ENCODE measurements at places on chromosomes 1 and 21.

GRCh38 chr1:226736908-226737818 lies 1.9 kb downstream of the ITPKB start:
- DNase-seq: peak; percentile 15

DNA sequence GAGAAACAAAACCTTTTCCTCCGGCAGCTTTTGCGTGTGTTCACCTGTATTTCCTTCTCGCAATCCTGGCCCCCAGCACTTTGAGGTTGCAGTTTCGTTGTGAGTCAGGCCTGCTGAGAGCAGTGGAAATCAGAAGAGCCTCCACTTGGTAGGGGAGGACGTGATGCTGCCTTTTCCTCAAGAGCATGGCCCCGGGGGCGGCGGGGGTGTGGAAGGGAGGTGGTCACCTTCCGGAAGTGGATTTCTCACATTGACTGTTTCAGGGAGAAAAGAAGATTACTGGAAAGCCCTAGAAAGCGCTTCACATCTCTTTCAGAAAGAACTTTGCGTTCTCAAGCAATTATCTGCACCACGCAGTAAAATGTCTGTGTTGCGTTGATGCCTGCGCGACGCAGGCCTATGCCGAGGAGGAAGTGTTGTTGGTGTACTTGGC lies 12.2 kb upstream of the IL10 start:
- DNase-seq: no peak

DNA sequence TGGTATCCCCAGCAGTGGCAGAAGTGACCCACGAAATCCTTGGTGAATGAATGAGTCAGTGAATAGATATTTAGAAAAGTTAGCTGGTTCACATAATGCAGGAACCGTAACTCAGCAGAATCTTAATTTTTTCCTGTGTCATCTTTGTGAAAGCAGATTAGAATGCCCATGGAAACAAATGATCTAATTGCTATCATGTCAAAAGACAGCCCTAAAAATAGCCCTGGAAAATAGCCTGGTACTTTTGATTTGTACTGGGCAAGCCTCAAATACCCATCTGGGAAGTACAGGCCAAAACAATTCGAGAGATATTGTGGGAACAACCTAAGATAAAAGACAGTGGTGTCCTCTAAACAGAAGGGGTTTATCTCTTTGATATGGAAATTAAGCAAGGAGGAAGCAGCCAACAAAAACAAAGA lies 21.1 kb downstream of the FYB2 start:
- DNase-seq: peak; percentile 22

GRCh38 chr1:85894651-85895050 lies 186.4 kb upstream of the ZNHIT6 start:
- DNase-seq: peak; percentile 44

- peak; percentile 59 for DNase-seq
Measured at GRCh38 chr1:23555270-23555985, 3.9 kb downstream of the ID3 start.

- peak; percentile 28 for DNase-seq
Measured at GRCh38 chr21:34761758-34762330, 93.0 kb downstream of the CLIC6 start.

DNA sequence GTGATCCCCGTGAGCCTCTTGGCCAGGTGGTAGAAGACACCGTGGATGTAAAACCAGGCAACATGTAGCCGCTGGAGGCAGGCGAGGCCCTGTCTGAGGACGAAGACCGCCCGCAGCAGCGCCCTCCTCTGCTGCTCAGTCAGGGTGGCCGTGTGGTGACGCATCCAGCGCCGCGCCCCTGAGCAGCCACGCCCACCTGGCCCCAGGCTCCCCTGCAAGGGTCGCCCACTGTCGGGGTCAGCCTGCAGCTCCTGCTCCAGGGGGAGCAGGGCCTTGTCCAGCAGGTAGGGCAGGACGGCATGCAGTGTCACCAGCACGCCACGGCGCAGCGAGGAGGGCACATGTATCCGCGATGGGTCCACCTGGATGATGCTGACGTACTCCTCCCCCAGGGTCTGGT lies 3.9 kb downstream of the PEX10 start:
- DNase-seq: no peak

DNA sequence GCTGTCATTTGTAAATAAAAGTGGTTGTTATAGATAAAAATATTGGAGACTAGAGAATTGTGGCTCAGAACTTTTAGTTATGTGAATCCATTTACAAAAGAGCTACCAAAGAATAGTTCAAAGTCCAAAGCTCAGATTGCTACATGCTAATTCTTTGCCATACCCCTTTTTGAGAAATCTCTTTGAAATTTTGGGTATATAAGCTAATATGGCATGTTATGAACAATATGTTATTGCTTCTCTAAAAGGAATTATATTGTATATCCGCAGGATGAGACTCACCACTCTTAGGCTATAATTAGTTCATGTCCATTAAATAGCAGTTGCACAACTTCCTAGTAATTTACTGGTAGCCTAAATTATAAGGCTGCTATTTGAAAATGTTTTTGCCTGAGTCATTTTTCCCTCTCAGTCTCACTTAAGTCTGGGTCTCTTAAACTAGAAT lies 178.0 kb downstream of the ZNF281 start:
- DNase-seq: peak; percentile 27

GRCh38 chr1:99818063-99818699 lies 32.0 kb upstream of the AGL start:
- peak; percentile 19 for DNase-seq

GRCh38 chr1:177517546-177517945 lies 346.8 kb downstream of the BRINP2 start:
- peak; percentile 62 for DNase-seq

DNA sequence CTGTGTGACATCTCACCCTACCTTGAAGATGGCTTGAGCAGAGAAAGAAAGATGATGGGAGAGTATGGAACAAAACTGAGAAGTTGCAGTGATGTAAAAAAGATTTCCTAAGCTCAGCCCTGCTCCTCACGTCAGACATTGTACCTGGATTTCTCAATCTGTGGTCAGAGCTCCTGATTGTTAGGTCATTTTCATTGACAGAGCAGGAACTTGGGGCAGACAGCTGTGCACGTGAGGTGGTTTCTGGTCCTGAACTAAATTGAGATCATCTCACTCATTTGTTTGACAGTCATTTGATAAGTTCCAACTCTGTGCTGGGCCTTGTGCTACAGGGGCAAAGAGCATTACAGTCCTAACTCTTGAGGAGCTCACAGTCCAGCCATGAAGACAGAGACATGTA lies 10.2 kb downstream of the TRAF3IP3 start:
- DNase-seq: no peak

GRCh38 chr1:36448530-36449056 lies 1.7 kb downstream of the OSCP1 start:
- DNase-seq: no peak

GRCh38 chr1:241611736-241612135 lies 28.4 kb downstream of the CHML start:
- DNase-seq: no peak

DNA sequence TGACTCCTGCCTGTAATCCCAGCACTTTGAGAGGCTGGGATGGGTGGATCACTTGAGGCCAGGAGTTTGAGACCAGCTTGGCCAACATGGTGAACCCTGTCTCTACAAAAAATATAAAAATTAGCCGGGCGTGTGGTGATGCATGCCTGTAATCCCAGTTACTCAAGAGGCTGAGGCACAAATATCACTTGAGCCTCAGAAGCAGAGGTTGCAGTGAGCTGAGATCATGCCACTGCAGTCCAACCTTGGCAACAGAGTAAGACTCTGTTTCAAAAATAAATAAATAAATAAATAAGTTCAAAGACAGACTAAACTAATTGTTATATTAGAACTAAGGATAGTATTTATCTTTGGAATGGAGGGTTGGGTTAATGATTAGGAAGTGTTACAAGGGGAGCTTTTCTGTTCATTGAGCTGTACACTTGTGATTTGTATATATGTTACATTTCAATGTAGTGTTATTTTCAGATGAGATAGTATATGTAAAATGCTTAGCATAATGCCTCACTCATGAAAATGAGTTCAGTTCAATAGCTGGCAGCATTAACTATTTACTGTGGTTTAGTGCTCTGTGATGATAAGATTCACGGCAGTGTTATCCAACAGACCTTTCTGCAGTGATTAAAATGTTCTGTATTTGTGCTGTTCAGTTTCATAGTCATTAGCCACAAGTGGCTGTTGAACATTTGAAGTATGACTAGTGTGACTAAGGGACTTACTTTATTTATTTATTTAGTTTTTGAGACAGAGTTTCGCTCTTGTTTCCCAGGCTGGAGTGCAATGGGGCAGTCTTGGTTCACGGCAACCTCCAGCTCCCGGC lies 47.7 kb downstream of the OSBPL9 start:
- peak; percentile 85 for DNase-seq

- peak; percentile 39 for DNase-seq
Measured at GRCh38 chr1:27192039-27192529, 37.2 kb upstream of the SLC9A1 start.

DNA sequence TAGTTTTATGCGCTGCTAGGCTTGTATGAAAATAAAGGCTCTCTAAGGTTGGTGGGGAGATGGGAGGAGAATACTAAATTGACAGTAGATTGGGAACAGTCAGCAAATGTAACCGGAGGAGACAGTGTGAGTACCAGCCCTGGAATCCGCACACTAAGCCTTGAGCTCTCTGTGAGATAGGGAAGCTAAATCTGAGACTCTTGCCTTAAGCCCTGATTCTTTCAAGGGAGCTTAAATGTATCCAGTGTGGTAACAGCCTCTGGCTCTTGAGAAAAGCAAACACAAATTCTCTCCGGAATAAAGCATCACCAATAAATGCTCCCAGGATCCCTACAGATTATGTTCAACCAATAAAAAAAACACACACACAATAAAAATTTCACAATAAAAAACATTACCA lies 33.0 kb upstream of the PDPN start:
- DNase-seq: peak; percentile 10
